ENCODE measurements at places on chromosomes 11 and 22.

GRCh38 chr11:64185175-64185692, 737 bp upstream of the STIP1 start:
- peak; percentile 91 for DNase-seq

DNA sequence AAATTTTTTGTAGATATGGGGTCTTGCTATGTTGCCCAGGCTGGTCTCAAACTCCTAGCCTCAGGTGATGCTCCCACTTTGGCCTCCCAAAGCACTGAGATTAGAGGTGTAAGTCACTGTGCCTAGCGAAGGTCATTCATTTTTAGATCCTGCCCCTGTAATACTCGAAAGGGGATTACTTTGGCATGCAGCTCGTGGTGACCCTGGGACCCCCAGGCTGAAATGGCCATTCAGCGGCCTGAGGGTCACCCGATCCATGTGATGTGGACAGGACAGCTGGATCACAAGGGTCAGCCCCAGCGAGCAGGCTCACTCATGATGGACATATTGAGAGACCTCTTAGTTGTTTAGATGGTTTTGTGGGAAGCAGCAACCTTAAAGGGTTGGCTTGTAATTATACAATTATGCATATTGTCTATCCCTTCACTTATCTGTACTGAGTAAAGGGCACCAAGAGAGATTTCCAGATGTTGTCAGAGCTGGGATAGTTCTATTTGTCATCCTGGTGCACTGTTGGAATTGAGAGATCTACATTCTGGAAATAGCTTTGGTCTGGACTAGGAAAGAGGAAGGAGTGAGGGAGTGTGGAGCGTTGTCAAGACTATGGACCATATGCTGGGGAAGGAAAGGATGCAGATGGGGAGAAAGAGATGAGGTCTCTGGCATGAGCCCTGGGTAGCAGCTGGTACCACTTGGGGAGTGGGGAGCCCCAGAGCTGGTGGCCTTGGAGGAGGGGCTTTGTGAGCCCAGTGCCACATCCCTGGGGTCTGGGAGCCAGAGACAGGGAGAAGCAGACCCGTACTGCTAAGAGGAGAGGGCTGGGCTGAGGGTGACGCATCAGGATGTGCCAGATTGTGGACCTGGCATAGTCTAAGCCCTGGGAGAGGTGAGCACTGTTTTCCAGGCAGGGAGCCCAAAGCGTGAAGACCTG, 15.5 kb downstream of the RHBDD3 start:
- DNase-seq, result no peak

DNA sequence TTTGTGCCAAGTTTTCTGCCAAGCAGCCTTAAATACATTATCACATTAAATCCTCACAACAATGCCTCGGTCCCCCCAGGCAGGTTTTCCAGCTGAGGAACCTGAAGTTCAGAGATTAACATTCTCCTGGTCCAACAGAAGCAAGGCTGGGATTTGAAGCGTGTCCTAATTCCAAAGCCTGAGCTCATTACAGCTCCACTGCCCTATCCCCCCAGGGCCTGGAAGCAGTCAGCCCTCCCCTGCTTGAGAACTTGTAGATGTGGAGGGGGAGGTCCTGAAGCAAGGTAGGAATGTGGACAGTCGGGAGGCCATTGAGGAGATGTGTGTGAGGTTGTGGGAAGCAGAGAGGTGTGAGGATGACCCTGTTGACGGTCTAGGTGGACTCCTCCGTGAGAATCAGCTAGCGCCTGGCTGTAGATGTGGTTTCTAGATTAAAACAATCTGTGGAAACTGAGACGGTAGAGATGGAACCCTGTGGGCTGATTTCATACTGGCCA, 8.1 kb downstream of the GRAMD1B start:
- DNase-seq, result no peak

GRCh38 chr11:61956191-61957020, 6.3 kb downstream of the BEST1 start:
- no peak for DNase-seq

GRCh38 chr11:7548659-7549274, 35.0 kb downstream of the PPFIBP2 start:
- no peak for DNase-seq

GRCh38 chr22:28750471-28750881, 8.6 kb downstream of the HSCB start:
- DNase-seq, result peak; percentile 41

DNA sequence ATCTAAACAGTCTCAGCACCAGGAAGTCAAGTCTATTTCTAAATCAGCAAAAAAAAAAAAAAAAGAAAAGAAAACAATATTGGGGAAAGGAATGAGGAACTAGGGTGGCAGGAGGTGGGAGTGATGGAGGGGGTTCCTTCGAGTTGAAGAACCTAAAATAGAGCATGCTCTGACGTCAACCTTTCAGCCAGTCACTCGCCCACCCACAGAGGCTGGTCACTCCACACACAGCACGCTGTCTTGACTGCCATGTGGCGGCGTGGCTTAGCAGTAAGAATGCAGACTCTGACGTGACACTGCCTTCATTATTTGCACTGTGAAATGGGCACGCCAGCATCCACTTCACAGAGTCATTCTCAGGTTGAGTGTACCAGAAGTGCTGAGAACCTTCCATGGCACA, 48.3 kb downstream of the LARGE1 start:
- DNase-seq, result no peak

DNA sequence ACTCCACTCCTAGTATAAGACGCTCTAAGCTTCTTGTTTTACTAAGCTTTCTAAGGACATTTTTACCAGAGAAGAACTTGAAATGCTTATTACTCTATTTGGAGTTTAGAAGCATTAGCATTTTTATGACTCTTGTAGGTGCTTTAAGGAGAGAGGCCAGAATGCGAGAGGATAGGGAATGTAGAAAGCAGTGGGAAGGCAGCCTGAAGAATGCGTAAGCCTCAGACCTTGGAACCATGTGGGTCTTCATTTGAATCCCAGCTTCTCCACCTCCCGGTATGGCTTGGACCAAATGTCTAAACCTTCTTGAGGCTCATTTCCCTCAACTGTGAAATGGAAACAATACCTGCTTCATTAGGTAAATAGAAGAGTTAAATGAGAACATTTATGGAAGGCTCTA, 60.0 kb upstream of the AMOTL1 start:
- DNase-seq, result no peak

GRCh38 chr11:84012171-84012826, 726.1 kb upstream of the CCDC90B start:
- DNase-seq, result peak; percentile 7

GRCh38 chr11:25535467-25536272, 796.3 kb upstream of the ANO3 start:
- DNase-seq, result no peak

GRCh38 chr11:13140873-13141655, 131.9 kb downstream of the RASSF10 start:
- DNase-seq, result no peak

- DNase-seq, result peak; percentile 49
These were observed 12.3 kb upstream of the ASRGL1 start for GRCh38 chr11:62324731-62325556.

- DNase-seq, result no peak
These were observed 7.9 kb upstream of the HEPACAM start for GRCh38 chr11:124943741-124944140.

DNA sequence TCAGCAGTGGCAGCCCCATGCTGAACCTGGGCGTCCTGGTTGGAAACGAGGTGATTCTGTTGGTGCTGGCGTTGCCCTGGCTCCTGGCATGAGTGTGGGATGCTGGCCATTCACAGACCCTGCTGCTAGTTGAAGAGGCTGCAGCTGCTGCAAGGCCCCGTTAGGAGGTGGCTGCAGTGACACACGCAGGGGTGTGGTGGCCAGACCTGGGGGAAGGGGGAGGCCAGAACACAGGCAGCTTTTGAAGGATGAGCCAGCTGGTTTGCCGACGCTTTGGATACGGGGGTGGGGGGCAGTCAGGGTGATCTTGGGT, 77.2 kb downstream of the MORC2 start:
- DNase-seq, result no peak

GRCh38 chr22:31764785-31765184, 11.0 kb downstream of the DEPDC5 start:
- DNase-seq, result no peak

DNA sequence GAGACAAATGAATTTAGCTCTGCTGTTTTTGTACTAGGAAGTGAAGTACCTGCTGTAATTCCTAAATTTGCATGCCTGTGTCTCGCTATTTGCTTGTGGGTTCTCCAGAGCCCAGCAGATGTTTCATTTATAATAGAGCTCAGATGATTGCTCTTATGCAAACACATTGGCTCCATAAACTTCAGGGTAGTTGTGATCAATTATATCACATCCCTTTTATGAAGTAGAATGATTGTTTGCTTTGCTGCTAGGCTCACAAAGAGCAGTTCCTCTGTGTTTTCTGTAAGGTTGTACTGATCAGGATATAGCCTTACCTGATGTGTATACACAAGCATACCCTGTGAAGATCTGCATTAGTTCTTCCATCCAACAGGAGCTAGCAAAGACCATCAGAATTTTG, 64.1 kb downstream of the C11orf87 start:
- no peak for DNase-seq

DNA sequence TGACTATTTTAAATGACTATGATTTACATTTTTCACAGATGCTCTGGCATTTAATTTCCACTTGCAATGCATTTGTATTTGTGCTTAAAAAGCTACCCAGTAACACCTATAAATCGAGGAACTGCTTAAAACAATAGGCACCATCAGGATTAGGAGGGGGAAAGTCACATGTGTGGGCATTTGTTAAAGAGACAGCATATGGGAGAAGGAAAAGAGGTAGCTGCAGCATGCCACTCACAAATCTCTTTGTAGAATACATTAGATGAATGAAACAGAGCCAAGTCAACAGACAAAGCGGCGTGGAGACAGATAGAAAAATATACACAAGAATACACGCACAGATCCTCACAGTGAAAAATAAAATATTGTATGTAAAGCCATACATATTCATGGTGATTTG, 228.0 kb downstream of the CADM1 start:
- DNase-seq, result no peak

GRCh38 chr22:32992821-32993220, 65.4 kb downstream of the SYN3 start:
- no peak for DNase-seq

GRCh38 chr22:26800858-26801257, 143.5 kb downstream of the MIAT start:
- peak; percentile 60 for DNase-seq

- peak; percentile 45 for DNase-seq
These were observed 103.8 kb downstream of the STIM1 start for GRCh38 chr11:3959015-3959902.

DNA sequence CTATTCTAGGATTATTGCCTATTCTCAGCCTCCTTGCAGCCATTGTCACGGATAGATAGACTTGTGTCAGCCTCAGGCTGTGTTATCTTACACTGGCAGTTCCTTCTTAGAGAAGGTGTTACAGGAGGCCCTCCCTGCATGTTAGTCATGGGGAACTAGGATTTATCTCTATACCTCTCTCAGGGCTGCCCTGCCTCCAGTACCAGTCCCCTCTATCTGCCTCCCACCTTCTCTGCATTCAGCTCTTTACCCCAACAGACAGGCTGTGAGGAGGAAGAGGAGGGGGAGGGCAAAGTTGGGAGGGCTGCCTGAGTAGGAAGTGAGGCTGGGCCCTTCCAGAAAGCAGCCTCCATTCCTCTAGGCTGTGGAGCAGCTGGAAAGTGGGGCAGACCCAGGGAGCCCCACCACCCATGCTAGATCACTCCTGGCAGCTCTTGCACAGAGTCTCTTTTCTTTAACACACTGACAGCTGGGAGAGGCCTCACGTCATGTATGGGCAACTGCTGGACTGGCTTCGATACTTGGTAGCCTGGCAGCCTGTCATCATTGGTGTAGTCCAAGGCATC, 2.9 kb upstream of the IL18BP start:
- DNase-seq, result no peak

GRCh38 chr11:132032555-132032954, 662.1 kb downstream of the NTM start:
- DNase-seq, result peak; percentile 29

DNA sequence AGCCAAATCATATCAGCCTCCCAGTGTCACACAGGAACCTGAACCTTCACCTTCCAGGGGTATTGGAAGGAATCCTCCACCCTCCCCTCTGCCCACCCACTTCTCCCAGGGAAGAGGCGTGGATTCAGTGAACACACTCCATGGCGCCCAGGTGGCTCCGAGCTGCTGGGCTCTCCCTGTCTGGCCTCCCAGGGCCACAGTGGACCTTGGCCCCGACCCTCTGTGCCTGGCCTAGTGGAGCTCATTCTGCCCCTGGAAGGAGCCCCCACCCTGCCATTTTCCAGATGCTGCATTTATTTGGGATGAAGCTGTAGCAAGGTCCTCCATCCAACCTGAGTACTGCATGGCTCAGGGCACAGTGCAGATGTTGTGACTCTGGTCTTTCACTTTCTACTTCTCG, 1340.1 kb downstream of the TBC1D22A start:
- DNase-seq, result no peak

DNA sequence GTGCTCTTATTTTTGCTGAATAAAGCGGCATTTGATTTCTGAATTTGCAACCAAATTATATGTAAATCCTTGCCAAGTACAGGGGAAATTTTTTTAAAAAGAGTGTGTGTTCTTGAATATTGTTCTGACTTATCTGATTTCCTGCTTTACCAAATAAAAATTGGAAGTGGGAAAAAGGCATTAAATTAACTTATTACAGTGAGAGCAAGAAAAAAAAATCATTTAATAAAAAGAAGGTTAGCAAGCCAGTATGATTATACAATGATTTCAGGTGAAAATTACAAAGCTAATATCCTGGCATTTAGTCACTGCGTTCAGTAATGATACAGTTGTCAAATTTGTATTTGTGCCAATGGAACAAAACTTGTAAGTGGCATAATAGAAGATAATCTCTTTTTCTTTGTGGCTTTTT, 82.1 kb upstream of the PPARA start:
- DNase-seq, result no peak

DNA sequence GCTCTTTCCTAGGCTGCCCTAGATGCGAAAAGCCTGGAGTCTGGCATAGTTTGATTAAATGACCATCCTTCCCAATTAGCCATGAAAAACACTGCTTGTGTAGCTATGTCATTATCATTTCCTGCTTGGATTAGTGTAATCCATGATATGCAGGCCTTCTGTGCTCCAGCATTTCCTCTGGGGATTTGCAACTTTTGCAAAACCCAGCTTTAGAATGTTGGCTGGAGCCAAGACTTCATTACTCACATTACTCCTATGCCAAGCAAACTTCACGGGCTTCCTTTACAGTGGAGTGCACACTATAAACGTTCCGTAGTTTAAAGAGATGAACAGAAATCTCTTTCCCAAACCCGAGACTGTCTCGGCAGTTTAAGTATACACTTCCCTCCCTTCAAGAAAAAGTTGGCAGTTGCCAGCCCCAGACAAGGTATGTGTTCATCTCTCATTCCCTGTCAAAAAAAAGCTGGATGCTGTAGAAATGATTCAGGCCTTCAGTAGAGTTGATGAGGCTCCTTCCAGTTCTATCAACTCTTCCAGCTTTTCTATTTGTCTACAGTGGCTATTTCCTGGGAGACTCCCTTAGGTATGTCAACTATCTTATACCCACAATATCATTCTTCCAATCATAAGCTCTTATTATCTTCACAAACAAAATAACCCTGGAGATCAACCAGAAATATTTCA, 180.0 kb downstream of the MAML2 start:
- DNase-seq, result peak; percentile 96

DNA sequence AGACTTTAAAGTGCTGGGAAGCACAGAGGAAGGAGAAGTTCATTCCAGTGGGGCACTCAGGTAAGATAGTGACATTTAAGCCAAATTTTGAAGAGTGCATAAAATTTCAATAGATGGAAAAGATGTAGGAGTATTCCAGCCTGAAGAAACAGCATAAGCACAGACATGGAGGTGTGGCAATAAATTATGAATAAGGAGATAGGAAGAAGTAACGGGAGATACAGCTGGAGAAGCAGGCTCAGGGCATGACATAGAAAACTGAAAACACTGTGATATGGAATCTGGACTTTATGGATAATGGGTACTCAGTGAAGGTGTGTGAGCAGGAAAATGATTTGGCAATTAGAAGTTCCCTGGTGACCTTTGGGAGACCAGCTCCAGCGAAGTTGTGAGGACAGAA, 33.3 kb downstream of the P4HA3 start:
- no peak for DNase-seq
